ENCODE measurements at places on chromosomes 4 and X.
A peak's percentile ranks its signal among the peaks of the same experiment; 100 is the strongest.

- no peak for DNase-seq
Measured at GRCh38 chrX:135890087-135890585, 3.1 kb downstream of the CT45A10 start.

DNA sequence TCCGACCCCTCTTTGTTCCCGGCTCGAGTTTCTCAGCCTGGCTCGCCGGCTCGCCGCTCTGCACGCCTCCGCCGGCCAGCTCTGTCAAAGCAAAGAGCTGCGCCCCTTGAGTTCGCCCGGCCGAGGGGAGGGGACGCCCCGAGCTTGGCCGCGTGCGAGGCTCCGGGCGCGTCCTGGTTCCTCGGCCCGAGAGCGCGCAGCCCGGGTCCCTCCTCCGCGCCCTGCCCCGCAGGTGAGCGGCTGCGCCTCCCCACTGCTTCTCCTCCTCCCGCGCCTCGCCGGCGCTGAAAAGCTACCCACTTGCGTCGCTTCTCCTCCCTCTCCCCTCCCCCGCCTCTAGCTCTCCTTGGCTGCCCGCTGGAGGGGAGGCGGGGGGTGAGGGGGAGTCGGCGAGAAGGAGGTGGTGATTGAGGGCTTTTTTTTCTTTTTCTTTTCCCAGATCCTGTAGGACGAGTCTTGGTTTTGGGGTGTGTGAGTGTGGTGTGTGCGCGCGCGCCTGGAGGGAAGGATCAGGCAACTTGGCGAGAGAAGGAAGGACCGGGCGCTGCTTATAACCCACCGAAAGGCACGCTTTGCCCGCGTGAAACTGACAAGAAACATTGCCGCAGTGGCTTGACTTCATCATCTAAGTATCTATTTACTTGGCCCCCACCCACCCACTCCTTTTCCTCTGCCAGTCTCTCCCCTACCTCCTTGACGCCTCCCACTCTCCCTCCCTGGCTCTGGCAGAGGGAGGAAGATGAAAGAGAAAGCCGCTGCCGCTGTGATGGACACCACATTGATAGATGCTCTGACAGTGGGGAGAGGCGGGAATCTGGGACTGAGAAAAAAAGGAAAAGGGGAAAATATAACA lies at the start of gene LEF1:
Gene LEF1, minus strand, starts transcription at position 262 of the 853 bp plus-strand sequence. CDS start 1,165 bp downstream, outside the sequence.
- peak; percentile 73 for DNase-seq

GRCh38 chrX:57172544-57172943 lies 35.3 kb upstream of the SPIN2A start:
- DNase-seq, result no peak

GRCh38 chr4:183214912-183215488 lies 105.1 kb downstream of the CLDN22 start:
- no peak for DNase-seq

DNA sequence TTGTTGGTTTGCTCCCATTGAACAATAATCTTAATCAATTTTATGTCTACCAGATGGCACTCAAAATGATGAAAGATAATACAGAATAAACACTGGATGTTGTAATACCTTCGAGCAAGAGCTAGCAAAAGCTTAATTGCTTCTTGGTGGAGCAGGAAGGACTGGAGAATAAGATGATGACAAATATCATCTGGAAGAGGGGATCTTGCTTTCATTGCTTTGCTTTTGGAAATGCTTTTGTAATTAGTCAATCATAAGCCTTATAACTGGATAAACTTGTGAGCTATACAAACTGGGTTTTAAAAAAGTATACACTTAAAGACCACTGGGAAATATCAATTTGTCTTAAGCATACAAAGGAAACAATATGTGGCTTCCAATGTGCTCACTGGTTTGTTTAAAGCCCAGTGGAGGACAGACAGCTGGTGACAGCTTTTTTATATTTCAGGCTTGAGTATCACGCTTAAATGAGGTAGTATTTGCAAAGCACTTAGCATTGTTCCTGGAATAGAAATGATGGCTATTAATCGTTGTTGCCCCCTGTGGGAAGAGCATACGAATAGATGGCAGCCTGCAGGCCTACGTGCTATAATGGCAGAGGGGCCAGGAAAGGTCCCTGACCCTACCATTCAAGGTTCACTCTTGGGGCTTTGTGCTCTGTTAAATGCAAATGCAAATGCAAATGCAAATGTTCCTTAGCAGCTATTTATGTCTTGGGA lies 61.2 kb downstream of the TMEM150C start:
- DNase-seq, result no peak

DNA sequence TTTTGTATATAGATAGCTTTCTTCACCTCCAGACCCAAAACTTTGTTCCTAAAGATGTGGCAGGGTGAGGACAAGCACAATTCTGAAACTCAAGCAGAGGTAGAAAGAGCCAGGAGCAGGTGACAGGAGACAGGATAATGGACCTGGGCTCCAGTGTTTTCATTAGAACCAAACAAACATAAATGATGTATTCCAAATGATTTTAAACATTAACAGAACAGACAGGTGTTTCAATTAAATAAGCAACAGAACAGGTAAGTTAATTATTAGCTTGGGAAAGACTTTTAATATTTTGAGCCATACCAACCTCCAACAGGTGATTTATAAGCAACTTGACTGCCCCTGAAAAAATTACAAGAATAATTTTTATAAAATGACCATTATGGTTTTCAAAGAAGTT lies 459.4 kb upstream of the LCORL start:
- no peak for DNase-seq

DNA sequence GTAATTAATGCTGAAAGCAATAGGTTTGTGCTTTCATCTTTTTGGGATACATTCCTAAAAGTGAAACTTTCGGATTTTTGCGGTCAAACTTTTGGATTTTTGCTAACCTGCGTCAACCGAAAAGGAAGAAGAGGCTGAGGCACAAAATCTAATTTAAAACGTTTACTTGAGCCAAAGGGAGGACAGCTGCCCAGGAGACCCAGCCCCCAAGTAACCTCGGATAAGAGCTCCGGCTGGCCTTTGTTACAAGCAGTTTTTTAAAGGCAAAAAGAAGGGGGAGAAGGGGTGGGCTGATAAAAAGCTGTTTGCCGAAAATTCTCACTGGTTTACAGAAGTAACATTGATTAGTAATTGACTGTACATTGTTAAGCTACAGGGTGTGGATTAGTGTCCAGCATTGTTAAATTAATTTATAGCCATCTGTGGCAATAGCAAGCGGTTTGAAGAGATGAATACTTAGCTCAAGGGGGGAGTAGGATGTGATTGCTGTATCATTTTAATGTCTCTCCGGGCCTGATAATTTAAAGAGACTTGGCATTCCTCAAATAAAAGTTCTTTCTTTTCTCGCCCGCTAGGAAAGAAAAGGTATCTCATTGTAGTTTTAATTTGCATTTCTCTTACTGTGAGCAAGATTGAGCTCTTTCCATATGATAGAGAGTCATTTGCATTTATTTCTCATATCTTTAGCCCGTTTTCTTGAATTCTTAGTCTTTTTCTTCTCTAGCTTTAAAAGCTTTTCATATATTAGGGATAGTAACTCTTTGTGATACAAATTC lies 59.1 kb upstream of the USP9X start:
- no peak for DNase-seq

GRCh38 chr4:152942346-152942745 lies 6.2 kb downstream of the FHDC1 start:
- DNase-seq, result no peak

- no peak for DNase-seq
Measured at GRCh38 chr4:185742766-185743165, 69.2 kb downstream of the SORBS2 start.

- no peak for DNase-seq
Measured at GRCh38 chrX:107374132-107374531, 75.3 kb upstream of the FRMPD3 start.

DNA sequence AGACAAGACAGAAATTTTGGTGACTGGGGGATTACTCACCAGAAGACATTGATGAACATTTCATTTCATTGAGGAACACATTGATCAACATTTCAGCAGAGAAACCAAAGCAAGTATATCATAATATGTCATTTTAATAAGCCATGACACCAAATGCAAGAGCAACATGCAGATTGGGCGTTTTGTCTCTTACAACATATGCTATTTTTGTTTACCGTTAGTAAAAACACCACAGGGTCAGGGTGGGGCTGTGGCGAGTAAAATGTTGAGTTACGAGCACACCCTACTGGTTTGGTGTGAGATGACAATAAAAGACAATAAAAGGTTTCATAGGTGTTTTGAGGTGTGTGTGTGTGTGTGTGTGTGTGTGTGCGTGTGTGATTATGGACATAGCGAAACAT lies 294.5 kb downstream of the PDGFC start:
- no peak for DNase-seq

DNA sequence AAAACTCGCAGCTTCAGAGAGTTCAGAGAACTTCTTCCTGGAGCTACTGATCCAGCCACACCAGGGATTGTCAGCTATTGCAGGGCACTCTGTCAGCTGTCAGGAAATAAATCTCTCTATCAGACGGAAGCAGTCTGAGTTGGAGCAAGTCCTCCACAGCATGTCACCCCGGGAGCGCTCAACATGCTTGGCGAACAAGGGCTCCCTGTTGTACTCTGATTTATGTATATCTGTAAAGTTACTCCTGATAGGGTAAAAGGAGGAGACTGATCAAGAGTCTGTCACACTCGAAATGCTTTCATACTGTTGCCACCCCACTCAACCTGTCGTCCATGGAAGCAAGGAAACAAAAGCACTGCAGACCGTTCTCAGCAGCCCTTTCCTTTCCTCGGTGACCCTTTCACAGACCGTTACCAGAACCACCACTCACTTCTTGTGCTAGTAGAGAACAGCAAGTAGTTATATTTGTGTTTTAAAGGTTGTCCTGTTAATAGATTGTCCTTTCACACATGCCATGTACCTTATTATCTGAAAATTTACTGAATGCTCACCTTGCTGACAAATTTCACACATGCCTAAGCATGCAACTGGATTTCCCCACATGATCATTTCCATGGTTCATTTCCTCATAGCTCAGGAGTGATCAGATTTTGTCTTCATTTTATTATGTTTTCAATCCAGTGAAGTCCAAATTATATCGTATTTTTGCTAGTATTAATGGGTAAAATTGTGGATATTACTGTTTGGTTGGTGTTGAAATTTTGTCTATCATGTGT lies 2108.9 kb upstream of the TENM3 start:
- no peak for DNase-seq

DNA sequence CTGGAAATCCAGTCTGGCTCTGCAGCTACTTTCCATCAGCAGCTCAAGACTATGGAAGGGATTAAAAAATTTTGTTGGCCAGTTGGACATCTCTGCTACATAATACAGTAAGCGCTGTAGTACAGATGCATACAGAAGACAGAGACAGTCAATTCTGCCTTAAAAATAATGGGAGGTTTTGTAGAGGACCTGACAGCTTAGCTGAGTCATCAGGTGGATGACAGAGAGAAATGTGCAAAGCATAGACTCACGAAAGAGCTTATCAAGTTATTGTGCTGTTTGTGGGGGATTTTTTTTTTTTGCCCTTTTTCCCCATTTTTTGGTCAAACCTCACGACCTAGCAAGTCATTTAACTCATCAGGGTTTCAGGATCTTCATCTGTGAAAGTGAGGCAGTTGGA lies 149.0 kb upstream of the SCML1 start:
- no peak for DNase-seq

DNA sequence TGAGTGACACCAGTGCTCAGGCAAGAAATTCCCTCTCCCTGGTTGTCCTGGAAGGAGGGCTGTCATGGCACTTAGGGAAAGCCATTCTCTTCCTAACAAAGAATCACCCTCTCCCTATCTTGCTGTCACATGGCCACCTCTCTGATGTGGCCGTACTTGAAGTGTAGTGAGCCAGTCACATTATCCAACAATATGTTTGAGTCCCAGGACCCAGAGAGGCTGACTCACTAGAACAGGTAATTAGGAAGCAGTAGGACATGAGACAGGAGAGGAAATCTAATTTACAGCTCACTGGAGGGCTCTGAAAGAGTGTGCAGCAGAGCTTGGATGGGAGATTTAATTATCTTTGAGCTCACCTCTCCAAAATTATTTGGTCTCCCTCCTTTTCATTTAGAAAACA lies 299.1 kb downstream of the ARHGAP24 start:
- no peak for DNase-seq

DNA sequence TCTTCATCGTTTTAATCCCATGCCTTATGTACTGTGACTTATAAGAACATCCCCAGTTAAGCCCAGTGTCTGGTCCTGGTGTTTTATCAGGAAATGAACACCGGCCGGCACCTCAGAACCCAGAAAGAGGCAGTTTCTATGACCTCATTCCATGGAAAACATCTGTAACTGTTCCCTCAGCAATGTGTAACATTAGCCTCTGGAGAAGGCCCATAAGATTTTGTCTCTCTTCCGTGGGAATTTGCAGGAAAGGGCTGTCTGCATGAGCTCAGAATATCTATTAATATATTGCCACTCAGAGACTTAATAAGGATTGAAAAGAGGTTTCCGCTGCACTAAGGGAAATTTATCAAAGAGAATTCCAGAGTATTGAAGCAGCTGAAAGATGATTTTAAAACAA lies 3.1 kb upstream of the TCEANC start:
- no peak for DNase-seq

GRCh38 chr4:35541888-35542213 lies 702.5 kb downstream of the ARAP2 start:
- DNase-seq, result no peak

DNA sequence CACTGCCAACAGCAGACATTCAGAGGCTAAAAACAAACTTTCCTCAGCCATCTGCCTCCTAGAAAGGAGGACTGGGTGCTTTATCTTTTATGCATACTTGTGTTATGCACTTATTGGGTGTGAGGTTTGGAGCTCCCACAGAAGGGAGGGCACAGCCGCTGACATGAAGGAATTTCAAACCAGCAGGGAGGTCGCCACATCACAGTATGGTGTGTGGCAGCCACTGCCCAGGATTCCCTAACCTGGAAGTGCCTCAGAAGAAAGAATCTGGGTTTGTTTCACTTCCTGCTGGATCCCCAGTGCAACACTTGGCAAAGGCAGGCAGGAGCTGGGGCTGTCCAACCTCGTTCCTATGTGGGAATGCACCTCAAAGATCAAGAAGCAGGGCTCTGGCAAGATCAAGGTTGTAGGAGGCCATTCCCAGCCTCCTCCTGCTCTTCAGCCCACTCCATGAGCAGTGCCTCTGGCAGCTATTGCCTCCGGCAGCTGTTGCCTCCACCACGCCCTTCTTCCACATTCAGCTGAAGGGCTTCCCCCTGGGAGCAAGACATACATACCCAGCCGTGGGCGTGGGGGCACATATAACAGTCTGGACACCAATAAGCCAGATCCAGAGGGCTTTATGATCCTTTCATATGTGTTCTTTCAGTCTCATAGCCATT lies 109.0 kb upstream of the MAMLD1 start:
- DNase-seq, result no peak

DNA sequence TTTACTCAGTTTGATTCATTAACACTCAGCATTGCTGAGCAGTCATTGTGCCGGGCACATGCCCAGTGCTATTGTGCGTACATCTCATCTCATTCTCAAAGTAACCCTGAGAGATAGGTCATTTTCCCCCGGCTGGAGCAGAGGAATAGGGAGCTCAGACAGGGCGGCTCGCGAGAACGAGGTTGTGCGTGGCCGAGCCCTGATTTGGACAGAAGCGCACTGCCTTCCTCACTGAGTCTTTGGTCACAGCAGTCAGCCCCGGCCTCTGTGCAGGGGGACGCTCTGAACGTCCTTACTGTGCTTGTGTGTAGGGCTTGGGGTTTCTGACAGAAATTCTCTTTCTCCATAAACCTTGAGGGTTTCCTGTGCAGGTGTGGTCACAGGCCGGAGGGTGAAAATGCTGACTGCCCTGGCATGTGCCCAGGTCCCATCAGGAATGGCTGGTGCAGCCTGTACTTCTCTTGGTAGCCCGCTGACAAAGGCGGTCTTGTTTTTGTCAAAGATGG lies 39.5 kb downstream of the NOP14 start:
- no peak for DNase-seq

- no peak for DNase-seq
Measured at GRCh38 chrX:56284269-56284668, 52.1 kb downstream of the KLF8 start.

- no peak for DNase-seq
Measured at GRCh38 chr4:17189759-17190158, 291.3 kb upstream of the LDB2 start.
